ENCODE measurements at places on chromosomes 13 and 19.
A peak's percentile ranks its signal among the peaks of the same experiment; 100 is the strongest.

DNA sequence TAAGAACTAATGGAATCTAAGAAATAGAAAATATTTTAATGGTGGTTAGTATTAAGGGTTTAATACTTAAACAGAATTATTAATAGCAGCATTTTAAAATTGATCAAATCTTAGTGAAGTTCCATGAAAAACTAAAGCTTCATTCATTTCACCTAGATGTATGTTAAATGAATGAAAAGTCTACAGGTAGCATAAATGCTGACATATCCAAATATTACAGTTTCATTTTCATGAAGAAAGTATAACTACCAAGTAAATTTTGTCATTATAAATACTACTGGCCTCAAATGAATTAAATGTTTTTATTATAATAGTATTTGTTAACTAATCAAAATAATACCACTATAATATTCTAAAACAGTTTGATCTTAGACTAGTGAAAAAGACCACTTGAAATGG, 403.3 kb downstream of the LIG4 start:
- DNase-seq = no peak

- peak; percentile 92 for DNase-seq
Observed at GRCh38 chr19:7515110-7515644, 726 bp upstream of the ZNF358 start.

- DNase-seq = no peak
Observed at GRCh38 chr19:3033595-3034405, 4.7 kb upstream of the TLE2 start.

DNA sequence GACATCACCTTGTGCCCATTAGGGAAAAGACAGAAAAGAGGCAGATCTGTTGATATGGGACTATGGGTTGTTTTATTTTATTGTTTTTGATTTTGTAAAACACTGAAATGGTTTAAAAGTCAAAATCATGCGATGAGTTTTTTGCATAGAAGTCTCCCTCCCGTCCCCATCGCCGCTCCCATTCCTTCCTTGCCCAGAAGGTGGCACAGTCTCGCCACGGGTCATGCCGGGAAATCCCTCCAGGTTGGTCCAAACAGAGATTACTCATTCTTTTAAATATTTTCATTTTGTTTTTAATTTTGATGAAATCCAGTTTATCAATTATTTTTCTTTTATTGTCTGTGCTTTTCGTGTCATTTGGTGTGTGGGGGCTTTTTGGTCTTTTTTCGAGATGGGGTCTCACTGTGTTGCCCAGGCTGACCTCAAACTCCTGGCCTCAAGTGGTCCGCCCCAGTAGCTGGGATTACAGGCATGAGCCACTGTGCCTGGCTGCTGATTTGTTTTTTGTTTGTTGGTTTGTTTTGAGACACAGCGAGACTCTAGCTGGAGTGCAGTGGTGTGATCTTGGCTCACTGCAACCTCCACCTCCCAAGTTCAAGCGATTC, 9.2 kb downstream of the PGPEP1 start:
- DNase-seq = no peak

DNA sequence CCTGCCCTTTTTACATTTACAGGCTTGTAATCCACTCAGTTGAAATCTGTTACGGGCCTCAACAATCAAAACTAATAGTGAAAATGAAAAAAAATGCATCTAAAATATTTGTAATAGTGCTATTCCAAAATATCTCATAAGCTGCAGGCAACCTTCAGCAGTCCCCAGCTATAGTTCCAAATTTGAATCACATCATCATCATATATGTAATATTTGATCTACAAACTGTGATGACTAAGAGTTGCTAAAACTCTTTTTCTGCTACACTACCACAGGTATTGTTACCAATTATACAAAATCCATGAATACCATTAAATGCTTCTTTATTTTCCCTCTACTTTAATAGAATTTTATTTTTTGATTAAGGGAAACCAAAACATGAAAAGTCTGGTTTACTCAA, 121.4 kb upstream of the RFC3 start:
- no peak for DNase-seq

DNA sequence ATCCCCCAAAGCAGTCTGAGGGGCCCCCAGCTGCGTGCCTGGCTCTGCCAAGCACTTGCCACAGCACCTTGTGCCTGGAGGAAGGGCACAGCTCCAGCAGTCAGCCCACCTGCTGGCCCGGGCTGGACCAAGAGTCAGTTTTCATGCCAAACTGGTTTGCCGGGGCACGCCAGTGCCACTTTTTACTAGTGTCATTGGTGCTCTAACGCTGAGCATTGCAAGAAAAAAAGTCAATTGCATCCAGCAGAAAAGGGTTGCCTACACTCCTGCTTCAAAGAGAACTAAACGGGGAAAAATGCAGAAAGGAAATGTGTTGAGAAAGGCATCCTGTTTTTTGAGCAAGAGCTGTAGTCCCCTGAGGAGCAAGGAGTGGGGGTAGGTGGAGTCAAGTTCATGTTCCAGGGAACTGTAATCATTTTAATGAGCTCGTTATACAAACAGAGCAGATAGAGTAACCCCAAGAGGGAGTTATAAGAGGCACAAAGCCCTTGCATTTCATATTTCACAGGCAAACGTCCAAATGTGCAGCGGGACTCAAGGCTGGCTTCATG, 68.4 kb downstream of the F2RL3 start:
- DNase-seq = no peak

- no peak for DNase-seq
Observed at GRCh38 chr13:106683179-106683578, 115.2 kb upstream of the ARGLU1 start.

DNA sequence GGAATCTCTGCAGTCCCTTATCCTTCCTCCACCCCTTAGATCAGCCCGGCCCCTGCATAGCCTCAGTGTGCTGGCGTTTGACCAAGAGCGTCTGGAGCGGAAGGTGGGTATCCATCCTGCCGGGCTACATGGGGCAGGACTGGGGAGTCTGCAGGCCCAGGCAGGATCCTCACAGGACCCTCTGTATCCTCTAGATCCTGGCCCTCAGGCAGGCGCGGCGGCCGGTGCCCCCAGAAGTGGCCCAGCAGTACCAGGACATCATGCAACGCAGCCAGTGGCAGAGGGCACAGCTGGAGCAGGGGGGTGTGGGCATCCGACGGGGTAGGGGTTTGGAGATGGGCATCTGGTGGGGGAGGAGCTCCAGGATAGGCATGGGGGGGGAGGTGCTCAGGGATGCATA, 8.9 kb downstream of the PODNL1 start:
- no peak for DNase-seq

GRCh38 chr13:27523346-27524073, 73.1 kb upstream of the MTIF3 start:
- DNase-seq = no peak

- no peak for DNase-seq
Observed at GRCh38 chr13:104967836-104968630, 1567.4 kb downstream of the EFNB2 start.

- peak; percentile 98 for DNase-seq
Observed at GRCh38 chr19:2602391-2603181, 99.9 kb downstream of the GNG7 start.

DNA sequence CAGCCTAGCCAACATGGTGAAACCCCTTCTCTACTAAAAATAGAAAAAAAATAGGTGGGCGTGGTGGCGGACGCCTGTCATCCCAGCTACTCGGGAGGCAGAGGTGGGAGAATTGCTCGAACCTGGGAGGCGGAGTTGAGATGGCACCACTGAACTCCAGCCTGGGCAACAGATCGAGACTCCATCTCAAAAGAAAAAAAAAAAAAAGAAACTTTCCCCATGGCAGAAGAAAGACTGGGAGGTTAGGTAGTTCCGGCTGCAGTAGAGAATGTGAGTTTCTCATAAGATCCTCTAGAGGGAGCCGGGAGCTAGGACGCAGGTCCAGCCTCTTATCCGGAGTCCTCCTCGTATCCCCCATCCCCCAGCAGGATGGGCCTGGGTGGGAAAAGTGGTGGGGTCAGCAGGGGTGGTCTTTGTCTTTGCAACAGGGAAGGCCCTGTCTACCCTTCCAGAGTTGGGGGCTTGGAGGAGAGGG, 13.2 kb upstream of the CREB3L3 start:
- no peak for DNase-seq

DNA sequence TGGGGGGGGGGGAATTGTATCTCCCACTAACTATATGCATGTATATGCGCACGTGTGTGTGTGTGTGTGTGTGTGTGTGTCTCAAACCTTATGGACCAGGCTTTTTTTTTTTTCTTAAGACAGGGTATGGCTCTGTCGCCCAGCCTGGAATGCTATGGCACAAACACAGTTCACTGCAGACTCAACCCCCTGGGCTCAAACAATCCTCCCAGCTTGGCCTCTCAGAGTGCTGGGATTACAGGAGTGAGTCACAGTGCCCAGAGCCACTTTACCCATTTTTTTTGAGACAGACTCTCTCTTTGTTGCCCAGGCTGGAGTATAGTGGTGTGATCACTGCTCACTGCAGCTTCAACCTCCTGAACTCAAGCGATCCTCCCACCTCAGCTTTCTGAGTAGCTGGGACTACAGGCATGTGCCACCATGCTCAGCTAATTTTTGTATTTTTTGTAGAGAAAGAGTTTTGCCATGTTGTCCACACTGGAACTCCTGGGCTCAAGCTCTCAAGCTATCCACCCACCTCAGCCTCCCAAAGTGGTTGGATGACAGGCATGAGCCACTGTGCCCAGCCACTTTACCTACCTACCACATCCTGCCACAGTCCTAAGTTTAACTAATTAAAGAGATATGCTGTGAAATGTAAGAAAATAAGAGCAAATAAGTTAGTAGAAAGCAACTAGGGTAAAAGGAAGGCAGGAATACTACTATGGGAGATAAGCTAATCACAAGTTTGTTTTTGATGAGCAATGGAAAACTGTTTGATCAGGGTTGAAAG, 2.4 kb downstream of the ZMYM5 start:
- no peak for DNase-seq

- no peak for DNase-seq
Observed at GRCh38 chr19:30856376-30856775, 484.2 kb downstream of the ZNF536 start.

GRCh38 chr13:42064966-42065365, 16.5 kb downstream of the DGKH start:
- DNase-seq = no peak

DNA sequence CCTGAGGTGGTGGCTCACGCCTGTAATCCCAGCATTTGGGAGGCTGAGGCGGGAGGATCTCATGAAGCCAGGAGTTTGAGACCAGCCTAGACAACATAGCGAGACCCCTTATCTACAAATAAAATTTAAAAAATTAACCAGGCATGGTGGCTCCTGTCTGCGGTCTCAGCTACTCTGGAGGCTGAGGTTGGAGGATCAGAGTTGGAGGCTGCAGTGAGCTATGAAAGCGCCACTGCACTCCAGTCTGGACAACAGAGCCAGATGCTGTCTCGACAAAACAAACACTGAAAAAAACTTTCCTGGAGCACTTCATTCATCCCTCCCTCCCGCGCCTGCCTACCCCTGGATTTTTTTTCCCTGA, 665 bp upstream of the ATG4D start:
- no peak for DNase-seq

GRCh38 chr13:98365302-98365701, 188.2 kb upstream of the RNF113B start:
- DNase-seq = no peak

GRCh38 chr13:76754414-76754813, 131.8 kb downstream of the KCTD12 start:
- no peak for DNase-seq

DNA sequence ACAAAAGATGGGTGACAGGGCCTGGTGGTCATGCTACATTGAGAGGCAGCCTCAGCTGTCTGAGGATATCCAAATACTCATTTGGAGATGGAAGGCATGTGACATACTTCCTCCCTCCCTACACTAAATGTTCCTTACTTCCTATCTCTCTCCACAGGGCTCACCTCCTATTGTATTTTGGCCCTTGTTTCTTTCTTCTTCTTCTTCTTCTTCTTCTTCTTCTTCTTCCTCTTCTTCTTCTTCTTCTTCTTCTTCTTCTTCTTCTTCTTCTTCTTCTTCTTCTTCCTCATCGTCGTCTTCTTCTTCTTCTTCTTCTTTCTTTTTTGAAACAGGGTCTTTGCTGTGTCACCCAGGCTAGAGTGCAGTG, 71.8 kb upstream of the POMP start:
- DNase-seq = no peak

GRCh38 chr13:97307882-97308624, 85.9 kb downstream of the MBNL2 start:
- DNase-seq = no peak

- no peak for DNase-seq
Observed at GRCh38 chr19:35006342-35006998, 6.3 kb downstream of the GRAMD1A start.

DNA sequence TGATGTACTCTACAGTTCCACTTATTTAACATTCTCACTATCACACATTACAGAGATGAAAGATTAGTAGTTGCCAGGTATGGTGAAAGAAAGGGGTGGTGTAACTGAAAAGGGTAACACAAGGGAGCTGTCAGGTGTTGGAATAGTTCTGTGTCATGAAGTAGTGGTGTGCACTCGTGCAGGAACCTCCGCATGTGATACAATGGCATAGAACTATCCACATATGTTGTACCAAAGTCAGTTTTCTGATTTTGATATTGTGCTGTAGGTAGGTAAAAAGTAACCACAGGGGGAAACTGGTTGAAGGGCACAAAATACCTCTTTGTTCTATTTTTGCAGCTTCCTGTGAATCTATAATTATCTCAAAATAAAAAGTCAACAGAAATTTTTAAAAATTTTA, 24.4 kb upstream of the RPL21 start:
- no peak for DNase-seq

- no peak for DNase-seq
Observed at GRCh38 chr19:344625-345319, at the start of gene MIER2. MIER2 (minus strand) TSS chr19:344796; CDS start chr19:344782, 14 bp downstream.

GRCh38 chr13:63307228-63307627, 1891.6 kb upstream of the PCDH20 start:
- no peak for DNase-seq

- no peak for DNase-seq
Observed at GRCh38 chr19:33240181-33240771, 14.6 kb upstream of the SLC7A10 start.

GRCh38 chr13:62302341-62302740, 886.7 kb upstream of the PCDH20 start:
- no peak for DNase-seq

- DNase-seq = no peak
Observed at GRCh38 chr13:49439609-49440008, 4.3 kb downstream of the CAB39L start.
